NCI-H1092 (cell line): ENCODE measurements at places on chromosomes 11 and 22.
A peak's percentile ranks its signal among the peaks of the same experiment; 100 is the strongest.

GRCh38 chr11:118628432-118628831 is 21.0 kb downstream of the PHLDB1 start:
- DNase-seq: no peak

DNA sequence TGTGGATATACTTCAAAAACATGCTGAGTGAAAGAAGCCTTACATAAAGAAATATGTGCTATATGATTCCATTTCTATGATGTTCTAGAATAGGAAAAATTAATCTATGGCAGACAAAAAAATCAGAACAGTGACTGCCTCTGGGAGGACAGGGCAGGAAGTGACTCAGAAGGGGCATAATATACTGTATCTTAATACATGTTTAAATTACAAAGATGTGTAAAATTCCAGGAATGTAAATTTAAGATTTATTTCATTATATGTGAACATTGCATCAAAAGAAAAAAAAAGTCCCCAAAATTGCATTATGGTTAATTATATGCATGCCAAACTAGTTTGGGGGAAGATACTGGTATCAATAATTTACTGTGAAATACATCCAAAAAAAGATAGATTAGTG is 32.2 kb downstream of the SBF2 start:
- no peak for DNase-seq

DNA sequence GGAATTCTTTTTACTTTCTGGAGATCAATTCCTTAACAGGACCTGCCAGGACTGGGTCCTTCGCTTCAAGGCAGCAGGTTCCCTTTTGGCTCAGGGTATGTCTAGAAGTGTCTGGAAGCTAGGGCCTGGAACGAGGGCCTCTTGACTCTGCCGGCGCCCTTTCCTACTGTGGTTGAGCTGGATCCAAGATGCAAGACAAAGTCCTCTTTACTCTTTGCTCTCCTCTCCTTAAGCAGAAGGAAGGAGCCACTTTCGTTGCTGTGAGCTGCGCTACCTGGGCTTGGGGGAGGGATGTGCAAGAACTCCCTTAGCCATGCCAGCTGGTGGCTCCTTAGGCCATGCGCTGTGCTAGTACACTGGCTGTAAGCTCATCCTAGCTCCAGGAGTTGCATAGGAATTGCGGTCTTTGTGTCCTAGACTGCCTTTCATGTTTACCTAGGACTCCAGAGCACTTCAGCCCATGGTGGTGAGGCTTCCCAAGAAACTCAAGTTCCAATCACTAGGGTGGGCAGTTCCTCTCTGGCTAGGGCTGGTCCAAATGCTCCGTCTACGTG is 18.1 kb downstream of the GLB1L2 start:
- DNase-seq: no peak

- DNase-seq: no peak
These were observed 350.6 kb downstream of the ETS1 start for GRCh38 chr11:128236506-128237498.

- no peak for DNase-seq
These were observed 45.0 kb upstream of the FTH1 start for GRCh38 chr11:62012451-62012831.

DNA sequence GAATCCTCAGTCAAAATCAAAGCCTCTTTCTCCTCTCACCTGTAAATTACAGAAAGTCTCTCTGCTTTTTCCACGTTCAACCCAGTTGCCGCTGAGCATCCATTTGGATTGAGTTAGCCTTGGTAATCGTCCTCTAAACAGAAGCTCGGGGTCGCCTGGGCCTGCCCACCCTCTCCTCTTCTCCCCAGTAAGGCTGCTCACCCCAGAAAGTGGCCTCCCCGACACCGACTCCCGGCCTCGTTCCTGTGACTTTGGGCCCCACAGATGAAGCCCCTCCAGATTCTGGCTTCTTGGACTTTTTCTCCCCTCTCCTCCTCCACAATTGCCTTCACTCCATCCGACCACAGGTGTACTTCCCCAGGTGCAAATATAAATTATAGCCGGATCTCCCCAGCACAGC is 1500.0 kb downstream of the BRD1 start:
- no peak for DNase-seq

GRCh38 chr11:35602979-35603378 is 15.3 kb upstream of the FJX1 start:
- no peak for DNase-seq

DNA sequence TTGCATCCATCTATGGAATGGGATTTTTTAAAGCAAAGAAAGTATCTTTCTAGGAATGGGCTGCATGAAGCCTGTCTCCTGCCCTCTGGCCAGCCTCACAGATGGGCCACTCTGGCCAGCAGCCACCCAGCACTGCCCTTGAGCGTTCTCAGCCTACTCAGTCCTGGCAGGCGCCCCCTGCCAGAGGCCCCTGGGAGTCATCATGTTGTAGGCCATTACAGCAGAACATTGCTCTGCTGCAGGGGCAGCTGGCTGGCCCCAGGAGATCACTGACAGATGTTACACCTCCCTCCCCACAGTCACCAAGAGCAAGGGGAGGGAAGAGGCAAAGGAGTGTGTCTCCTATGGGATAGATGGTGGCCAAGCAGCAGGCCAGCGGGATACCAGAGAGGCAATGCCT is 363.7 kb downstream of the NXPE2 start:
- peak; percentile 7 for DNase-seq

DNA sequence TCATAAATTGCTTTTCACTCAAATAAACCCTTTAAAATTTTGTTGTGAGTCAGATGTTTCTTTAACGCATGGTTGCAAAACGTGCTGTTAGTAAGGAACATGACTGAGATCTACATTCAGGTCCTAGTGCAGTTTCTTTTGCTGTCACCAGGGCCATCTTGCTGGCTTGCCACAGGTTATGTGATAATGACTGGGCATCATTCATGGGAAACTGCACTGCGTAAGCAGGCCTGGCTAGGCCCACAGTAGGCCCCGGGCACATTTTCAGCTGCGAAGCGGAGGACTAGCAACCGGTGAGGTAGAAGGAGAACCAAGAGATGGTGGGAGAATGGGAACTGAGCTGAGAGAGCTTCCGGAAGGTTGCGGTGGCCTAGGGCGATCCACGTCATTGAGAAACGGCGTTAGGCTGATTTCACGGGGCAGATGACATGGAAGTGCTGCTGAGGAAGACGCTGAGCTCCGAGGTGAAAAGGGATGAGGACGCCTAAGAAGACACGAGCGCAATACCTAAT is 3.2 kb upstream of the KLHDC7B start:
- DNase-seq: no peak

DNA sequence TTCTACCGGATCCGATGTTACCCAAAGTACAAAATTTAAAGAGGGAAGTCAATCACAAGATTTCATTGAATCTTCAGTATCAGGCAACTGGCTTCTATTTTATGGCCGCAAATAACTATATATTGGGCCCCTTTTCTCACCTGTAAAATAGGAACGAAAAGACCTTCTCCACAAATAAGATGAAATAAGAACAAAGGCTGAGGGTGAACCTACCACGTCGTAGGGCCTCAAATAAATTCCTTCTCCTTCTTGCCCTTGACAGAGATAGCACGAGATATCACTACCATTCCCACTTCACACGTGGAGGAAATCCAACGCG is 794 bp upstream of the EMSY start:
- no peak for DNase-seq

DNA sequence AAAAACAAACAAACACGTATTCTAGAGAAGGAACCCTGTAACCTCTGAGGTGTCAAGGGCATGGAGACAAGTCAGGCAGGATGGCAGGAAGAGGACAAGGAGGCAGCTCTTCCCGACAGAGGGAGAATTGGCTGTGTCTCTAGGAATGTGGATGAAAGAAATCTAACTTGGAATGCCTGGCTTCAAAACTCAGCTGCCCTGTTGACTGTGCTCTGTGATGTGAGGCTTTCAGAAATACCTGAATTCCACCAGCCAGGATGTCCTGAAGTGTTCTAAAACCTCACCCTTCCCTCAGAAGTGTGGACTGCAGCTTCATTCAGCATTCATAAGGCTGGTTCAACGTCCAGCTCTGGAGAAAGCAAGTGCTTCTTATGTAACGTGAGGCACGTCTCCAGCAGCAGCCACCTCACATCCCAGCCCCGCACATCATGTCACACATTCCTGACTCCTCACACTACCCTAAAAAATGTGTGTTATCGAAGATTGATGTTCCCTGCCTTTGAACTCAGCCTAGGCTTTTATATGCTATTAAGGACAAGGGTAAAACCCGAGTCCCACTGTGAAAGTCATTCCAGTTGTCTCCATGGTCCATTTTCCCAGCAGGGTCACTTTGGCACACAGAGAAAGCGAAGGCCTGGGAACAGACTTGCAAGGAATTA is 398.9 kb downstream of the ETS1 start:
- no peak for DNase-seq

- peak; percentile 42 for DNase-seq
These were observed 56.2 kb downstream of the SOX6 start for GRCh38 chr11:16299884-16300782.

DNA sequence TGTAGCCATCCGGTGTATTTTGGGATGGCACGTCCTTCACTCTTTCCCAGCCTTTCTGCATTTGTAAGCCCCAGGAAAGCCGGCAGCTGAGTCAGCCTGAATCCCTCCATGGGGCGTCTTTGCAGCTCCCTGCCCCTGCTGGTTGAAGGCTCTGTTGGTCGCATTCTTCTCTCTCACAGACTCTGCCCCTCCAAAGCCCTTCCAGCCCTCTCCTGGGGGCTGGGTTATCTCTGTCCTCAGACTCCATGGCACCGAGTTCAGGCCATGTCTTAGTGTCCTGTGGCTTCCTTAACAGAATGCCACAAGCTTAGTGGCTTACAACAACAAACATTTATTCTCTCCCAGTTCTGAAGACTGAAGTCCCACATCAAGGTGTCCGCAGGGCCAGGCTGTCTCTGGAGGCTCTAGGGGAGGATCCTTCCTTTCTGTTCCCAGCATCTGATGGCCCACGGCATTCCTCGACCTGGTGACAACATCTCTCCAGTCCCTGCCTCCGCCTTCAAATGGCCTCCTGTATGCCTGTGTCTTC is 62.2 kb downstream of the BCR start:
- no peak for DNase-seq

DNA sequence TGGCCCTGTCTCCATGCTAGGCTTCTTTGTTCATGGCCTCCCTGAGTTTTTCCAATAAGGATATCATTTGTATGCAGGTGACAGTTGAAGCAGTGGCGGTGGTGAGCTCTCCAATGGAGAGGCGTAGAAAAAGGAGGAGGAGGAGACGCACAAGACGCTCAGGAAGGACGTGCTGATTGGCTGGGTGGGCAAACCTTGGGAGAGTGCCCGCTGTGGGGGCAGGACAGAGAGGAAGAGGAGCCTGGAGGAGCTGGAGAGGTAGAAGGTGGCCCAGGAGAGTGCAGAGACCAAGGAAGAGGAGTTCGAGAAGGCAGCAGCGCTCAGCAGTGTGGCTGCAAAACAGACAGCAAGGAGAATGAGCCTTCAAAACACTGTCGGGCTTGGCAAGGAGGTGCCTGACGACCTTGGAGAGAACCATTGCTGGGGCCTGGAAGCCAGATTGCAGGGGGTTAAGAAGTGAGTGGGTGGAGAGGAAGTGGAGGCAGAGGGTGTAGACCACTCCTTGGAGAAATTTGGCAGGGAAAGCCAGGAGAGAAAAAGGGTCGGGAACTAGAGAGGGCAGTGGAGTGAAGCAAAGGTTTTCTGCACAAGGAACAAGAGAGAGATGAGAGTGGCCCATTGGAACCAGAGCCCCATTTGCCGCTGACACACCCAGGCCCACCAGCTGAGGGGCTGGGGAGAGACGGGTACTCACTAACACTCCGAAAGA is 7.5 kb downstream of the CLCF1 start:
- DNase-seq: no peak

GRCh38 chr11:44071157-44071556 is 5.1 kb downstream of the ACCS start:
- no peak for DNase-seq

DNA sequence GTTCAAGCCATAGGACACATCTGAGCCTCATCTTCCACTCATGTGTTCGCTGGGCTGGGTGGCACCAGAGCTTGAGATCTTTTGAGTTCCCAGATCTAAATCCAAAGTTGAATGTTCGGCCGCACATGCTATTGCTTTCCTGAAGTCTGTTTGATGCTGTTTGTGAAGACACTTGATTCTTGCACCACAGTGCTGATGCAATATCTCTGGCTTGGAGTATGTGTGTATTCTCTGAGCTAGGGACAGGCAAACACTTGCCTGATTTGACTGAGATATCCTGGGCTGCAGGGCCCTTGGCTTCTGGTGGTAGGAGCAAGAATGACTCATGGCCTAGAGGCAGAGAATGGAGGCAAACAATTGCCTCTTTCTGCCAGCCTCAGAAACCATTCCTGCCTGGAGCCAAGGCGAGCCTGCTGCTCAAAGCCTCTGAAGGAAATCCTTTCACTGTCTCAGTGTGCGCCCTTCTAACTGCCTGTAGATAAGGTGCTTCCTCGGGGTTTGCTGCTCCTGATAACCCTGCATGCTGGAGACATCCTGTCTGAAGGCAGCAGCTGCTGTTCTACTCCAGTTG is 73.0 kb downstream of the CYB5R2 start:
- DNase-seq: no peak

- DNase-seq: no peak
These were observed 1060.7 kb downstream of the FAM181B start for GRCh38 chr11:81673001-81673400.

GRCh38 chr11:77030834-77031414 is 3.3 kb upstream of the B3GNT6 start:
- no peak for DNase-seq

GRCh38 chr11:28596816-28597215 is 488.6 kb downstream of the METTL15 start:
- DNase-seq: no peak

DNA sequence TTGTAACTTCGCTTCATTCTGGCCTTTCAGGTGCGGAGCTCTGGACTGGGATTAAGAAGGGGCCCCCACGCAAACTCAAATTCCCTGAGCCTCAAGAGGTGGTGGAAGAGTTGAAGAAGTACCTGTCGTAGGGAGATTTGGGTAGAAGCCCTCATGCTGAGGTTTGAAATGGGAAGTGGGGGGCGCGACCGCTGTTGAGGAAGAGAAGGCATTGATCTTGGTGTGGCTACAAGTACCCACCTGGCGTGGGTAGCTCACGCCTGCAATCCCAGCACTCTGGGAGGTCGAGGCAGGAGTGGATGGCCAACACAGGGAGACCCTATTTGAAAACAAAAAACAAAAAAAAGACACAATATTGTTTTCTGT is 779 bp downstream of the SELENOH start:
- no peak for DNase-seq
